A549 treated with Hydrocortisone at 1 μM for 4 hours (cell line): ENCODE measurements at places on chromosomes 6 and 20. TPM values are rescaled to one million over a fixed set of nuclear protein-coding genes. Genes with fewer than 3 reads are reported as not detected.

TCF19 gene
- 13.7 to 14.9 TPM (median 14.4 TPM) in 5 replicates for total RNA-seq

FARS2 gene
- total RNA-seq: 9.6 to 11.3 TPM (median 10.7 TPM) in 5 replicates

DUSP15 gene
- 0.39 to 1.0 TPM (median 0.83 TPM) in 5 replicates for total RNA-seq

LINC00237 gene
- total RNA-seq: not detected in 5 replicates

EFHC1 gene
- total RNA-seq: 10.3 to 12.7 TPM (median 11.3 TPM) in 5 replicates

KHDC1L gene
- total RNA-seq: 0.24 to 0.75 TPM (median 0.35 TPM) in 3 of 5 replicates, not detected in the others

SASH1 gene
- 2.0 to 2.7 TPM (median 2.5 TPM) in 5 replicates for total RNA-seq

DEFB123 gene
- not detected in 5 replicates for total RNA-seq

PKHD1 gene
- total RNA-seq: not detected in 5 replicates

SLC22A1 gene
- total RNA-seq: 1.4 to 2.2 TPM (median 2.0 TPM) in 5 replicates
